ENCODE measurements at places on chromosomes 11 and 22.

DNA sequence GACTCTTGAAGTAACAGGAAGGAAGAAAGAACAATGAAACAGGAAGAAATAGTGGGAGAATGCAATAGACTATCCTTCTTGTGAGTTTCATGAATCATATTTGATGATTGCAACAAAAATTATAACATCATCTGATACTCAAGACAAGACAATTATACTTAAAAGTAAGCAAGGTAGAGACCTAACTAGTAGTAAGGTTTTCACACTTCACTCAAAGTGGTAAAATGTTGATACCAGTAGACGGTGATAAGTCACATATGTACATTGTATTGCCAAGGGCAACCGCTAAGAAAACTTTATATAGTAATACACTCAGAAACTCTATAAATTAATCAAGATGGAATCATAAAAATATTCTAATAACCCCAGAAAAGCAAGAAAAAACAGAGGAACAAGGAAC lies 107.8 kb downstream of the CYP2R1 start:
- no peak for DNase-seq

DNA sequence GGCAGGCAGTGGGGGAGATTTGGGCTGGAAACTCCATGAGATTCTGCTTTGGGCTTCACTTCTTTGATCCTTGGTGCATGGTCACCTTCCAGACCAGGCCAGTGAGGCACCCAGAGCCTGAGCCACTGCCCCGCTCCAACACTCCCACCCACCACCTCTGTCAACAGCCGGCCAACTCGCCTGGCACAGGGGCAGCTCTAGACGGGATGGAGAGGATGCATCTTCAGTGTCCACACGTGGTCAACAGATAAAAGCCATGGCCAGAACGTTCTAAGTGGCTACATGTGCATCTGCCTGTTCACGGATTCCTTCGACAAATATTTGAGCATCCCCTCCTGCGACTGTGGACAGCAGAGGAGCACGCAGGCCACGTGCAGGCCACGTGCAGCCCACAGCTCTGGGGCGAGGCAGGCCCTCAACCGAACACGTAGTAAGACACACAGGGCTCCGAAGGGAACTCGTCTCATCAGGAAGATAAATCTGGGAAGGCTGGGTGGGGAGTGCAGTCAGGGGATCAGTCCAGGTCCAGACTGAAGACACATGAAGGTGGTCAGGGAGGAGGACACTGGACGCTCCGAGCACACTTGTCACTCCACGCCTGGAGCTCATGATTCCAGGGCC lies 1.2 kb downstream of the LRRC56 start:
- no peak for DNase-seq

- no peak for DNase-seq
Measured at GRCh38 chr11:120332822-120333716, 3.1 kb upstream of the ARHGEF12 start.

GRCh38 chr11:8004008-8004407 lies 16.9 kb downstream of the EIF3F start:
- DNase-seq, result no peak

DNA sequence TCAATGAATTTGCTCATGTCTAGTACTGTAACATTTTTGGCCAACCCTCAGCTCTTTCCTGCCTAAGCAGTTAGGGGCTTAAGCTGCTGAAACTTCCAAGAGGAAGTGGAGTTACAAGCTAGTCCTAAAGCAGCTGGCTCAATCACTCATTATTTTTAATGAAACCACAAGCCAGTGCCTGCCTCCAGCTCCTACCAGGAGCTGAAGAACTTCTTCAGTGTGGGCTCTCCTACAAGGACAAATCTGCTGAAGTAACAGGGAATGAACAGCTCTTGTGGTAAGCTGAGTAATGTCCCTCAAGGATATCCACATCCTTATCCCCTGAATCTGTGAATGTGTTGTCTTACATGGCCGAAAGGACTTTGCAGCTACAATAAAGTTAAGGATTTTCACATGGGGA lies 112.5 kb downstream of the BBOX1 start:
- DNase-seq, result no peak

DNA sequence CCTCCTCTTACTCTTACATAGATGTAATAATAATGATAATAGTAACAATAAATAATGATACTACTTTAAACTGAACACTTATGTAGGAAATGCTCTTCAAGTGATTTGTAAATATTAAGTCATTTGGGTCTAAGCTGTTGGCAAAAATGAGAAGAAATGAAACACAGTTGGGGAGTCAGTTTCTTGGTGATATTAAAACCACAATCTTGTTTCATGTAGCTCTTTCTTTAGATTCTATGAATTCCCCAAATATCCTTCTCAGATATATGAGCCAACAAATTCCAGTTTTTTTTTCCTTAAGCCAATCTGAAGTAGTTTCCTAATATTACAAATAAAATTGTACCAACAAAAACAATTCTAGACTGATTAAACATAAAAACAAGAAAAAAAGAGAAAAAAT lies 1115.6 kb upstream of the CNTN5 start:
- no peak for DNase-seq

- DNase-seq, result no peak
Measured at GRCh38 chr22:50119768-50120251, 30.0 kb downstream of the MOV10L1 start.

- DNase-seq, result no peak
Measured at GRCh38 chr22:41289671-41290070, 3.7 kb upstream of the RANGAP1 start.

DNA sequence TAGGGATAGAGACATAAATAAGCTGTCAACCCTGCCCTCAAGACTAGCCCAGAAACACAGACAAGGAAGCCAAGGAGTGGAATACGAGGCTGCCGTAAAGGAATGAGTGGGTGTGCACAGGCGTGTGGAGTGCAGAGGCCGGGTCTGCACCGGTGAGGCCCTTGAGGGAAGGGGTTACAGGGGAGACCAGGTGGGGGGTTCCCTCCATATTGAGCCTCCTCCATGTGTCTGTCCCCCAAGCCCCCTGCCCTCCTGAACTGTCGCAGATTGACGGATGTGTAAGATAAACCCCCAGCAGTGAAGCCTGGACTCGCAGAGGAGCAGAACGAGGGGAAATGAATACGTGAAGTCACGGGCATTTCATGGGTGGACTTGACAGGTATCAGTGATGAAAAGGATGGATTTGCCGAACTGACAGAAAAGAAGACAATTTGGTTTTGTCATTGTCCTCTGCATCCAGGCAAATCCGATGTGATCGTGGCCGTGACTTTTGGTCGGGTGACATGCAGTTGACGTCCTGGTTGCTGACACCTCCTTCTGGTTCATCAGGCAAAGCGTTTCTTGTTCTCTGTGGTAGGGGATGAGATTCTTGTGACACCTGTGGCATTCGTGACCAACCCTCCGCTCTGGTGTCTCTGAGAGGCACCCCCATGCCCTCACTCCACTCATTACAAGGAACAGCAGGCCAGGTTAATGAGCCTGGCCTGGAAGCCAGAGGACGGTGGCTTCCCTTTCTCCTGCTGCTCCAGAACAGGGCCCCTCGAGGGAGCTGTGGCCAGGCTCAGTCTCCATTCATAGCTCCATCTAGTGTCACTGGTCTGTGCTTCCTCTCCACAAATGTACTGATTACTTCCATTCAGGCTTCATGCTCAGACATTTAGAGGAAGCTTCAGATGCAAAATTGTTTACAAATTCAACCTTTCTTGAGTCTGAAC lies 223.1 kb upstream of the B3GAT1 start:
- DNase-seq, result no peak

GRCh38 chr11:25602149-25602548 lies 729.8 kb upstream of the ANO3 start:
- DNase-seq, result no peak

- DNase-seq, result no peak
Measured at GRCh38 chr11:67032830-67033551, 10.1 kb downstream of the SYT12 start.

DNA sequence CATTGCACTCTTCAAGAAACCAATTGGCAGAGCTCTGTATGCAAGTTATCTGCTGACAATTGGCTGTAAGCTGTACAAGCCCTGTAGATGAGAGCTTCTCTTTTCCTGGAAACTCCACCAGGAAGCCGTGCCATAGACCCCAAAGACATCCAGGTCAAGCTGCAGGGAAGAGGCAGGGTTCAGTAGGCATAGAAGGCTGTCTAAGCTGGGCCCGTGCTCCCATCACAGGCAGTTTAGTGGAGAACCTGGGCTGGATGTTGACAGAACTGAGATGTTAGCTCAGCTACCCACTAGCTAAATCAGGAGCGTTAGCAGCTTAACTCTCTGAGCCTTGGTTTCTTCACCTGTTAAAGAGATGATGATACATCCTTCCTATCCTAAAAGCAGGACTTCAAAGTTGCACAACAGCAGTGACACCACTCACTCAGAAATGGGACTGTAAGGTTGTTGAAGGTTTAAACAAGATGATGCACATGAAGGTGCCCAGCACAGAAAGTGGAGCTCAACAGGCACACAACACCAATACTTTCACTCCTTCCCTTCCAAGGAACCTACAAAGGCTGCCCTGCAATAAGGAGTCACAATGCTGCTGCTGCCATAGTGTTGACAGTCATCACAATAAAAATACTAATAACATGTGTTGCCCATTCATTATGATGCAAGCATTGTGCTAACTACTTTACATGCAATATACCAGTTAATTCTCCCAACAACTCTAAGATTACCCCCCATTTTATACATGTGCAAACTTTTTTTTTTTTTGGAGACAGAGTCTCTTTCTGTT lies 115.4 kb downstream of the ZBTB16 start:
- no peak for DNase-seq

All from GDM1 (cell line).